ENCODE measurements at places on chromosomes 6 and 20.

DNA sequence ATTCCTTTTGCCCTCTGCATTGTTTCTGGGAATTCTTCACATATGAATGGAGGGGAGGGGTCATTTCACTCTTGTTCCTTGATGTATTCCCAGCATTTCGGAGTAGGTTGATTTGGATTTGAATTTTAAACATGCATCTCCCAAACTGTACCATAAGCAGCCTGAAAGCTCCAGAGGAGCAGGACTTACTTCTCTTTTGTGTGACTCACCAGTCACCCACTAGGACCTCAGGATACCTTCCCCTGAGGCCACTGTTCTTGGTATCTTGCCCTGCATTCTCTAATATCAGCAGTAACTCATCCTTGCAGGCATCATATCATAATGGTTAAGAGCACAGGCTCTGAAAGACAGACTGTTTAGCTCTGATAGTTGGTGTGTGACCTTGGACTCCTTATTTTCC is 703 bp downstream of the MRPL2 start:
- DNase-seq: peak; percentile 42

DNA sequence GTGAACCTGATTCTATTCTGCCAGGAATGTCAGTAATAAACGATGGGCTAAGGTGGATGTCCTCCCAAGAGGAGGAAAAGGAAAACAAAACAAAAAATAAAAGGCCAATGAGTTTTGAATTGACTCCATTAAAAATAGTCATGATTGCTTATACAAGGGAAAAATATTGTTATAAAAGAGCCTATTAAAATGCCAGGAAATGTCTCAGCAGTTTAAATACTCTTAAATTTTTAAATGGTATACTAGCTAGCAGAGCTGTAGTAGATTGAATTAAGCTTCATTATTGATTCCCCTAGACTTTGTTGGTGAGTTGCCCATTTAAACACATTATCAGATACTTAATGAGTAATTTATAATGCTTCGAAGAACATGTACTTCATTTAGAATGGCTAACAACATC is 990.9 kb upstream of the GJE1 start:
- DNase-seq: no peak

- no peak for DNase-seq
These were observed 342.7 kb downstream of the PRL start for GRCh38 chr6:21953831-21954801.

DNA sequence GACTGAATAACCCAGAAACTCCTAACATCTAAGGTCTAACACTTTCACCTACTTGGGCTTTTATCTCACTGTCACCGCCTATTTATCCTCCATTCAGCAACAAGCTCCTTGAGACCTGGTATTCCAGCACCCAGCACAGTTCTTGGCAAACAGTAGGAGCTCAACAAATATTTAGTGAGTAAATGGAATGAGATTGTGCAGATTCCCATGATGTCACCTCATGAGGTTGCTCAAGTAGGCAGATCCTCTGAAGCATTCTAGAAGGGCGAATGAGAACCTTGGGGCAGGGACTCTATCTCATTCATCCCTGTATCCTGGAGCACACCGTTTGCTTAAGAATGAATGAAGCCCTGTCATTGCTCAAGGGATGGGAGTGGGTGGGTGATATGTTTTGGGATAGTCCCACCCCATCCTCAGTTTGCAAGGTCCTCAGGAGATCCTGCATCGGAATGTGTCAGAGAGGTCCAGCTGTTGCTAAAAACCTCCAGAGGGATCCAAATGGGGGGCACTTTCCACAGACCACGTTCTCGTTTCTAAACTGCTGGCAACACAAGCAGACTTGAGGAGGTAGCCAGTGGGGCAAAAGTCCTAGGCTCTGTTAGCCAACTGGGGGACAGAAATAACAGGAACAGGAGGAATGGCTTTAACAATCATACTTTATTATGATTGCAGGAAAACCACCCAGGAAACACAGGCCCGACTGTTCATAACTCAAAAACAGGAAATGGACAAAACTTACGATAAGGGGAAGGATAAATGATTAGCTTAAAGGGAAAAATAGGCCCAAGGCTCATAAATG is 42.0 kb downstream of the EDN1 start:
- peak; percentile 94 for DNase-seq

DNA sequence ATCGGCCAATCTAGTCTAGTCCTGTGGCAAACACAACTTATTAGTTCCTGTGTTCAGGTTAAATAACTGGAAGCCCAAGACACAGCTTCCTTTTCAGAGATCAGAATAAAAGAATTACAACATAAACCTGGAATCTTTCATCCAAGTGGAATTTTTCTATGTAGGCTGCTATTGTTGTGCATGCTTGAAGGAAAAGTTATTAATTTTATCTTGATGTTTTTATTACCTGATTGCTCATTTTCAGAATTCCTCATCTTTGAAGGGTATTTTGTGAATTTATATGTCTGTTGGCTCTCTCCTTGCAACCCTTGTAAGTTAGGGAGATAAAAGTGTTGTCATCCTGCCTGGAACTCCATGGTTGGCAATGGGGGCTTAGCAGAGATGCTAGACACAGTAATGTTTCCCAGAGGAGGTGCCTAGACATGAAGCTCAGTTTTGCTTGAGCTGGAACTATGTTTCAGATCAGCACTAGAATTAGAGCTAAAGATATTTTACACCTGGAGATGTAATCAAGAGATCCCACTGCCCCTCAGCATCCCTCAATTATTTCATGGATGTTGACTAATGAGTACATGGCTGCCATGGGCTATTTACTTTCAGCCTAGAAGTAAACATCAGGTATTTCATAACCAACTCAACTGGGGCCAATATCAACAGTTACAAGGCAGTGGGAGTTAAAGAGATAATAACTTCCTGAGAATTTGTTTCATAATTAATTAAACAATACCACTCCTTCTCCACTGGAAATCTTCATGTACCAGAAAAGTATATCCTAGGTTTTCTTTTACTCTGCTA is 367.0 kb upstream of the MARCKS start:
- no peak for DNase-seq

- DNase-seq: peak; percentile 91
These were observed 1.1 kb downstream of the CLPSL2 start for GRCh38 chr6:35777356-35778102.

DNA sequence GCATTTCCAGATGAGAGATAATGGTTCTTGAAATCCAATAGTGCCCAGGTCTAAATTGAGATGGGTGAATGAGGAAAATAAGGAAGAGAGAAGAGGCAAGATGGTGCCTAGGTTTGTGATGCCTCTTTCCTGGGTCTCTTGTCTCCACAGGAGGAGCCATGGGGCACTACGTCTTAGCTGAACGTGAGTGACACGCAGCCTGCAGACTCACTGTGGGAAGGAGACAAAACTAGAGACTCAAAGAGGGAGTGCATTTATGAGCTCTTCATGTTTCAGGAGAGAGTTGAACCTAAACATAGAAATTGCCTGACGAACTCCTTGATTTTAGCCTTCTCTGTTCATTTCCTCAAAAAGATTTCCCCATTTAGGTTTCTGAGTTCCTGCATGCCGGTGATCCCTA is 6.8 kb downstream of the HFE start:
- no peak for DNase-seq

- DNase-seq: no peak
These were observed 21.4 kb downstream of the RRBP1 start for GRCh38 chr20:17660667-17661066.

DNA sequence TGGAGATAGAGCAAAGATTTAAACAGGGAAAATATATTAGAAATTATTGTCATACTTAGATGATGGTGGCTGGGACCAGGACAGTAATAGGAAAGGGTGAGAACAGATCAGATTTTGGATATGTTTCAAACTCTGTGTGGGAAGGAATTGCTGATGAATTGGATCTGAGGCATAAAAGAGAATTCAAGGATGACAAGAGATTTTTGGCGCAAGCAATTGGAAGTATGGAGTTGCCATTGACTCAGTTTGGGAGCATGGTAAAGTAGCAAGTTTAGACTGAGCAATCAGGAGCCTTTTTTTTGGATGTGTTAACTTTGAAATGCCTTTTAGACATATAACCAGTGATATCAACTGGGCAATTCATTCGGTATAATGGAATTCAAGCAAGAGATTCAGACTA is 14.4 kb downstream of the TAB2 start:
- no peak for DNase-seq

- peak; percentile 95 for DNase-seq
These were observed 9.4 kb upstream of the FRMD1 start for GRCh38 chr6:168088161-168089053.

DNA sequence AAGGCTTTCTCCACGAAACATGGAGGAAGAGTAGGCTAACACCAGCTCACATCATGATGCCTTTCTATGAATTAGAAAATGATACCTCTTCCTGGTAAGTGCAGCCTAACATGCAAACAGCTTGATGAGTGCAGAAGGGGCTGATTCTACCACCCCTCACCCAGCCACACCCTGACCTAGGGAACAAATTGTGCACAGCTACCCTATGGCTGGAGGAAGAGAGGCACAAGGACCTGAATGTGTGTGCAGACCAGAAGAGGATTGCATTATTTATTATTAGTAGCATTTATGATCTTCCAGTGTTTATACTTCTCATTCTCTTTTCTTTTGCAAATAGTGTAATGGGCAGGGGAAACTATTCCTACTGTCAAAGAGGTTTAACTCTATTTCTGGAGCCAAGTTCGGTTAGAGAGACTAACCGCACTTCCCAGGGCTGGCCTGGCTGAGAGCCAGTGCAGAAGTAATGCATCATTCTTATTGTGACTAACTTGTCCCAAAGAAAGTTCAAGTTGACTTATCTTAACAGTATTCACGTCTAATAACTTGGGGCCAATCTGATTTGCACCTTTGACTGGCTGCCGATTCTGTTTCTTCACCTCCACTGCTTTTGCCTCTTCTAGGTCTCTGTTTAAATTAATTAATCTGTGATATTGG is 237.5 kb downstream of the CD83 start:
- DNase-seq: peak; percentile 1

GRCh38 chr20:55143601-55144000 is 668.2 kb downstream of the DOK5 start:
- DNase-seq: no peak

DNA sequence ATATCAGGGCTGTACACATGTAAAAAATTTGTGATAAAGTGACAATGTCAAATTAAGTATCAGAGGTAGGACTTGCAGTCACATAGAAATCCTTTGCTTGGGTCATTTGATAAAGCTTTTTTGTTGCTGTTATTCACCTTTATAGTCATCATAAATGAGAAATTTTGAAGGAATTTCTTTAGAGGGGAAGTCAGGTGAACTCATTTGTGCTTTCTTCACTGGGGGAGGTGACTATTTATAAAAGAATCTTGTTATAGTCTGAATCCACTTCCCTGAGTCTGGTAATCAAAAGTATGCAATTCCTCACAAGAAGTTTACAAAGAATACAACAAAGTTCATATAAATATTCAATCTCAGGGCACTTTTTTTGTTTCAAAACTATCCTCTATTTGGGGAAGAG is 47.7 kb downstream of the FRK start:
- DNase-seq: no peak

DNA sequence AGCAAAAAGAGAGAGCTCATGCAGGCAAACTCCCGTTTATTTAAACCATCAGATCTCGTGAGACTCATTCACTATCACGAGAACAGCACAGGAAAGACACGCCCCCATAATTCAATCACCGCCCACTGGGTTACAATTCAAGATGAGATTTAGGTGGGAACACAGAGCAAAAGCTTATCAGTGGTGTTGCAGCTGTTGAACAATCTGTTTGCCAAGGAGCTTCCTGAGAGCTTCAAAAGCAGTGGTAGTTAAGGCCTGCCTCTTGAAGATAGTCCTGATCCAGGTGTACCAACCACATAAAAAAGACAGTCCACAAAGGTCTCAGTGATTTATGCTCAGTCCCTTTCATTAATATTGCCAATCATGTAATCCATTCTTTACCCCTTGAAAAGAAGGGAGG is 269.4 kb upstream of the IRAK1BP1 start:
- DNase-seq: no peak

DNA sequence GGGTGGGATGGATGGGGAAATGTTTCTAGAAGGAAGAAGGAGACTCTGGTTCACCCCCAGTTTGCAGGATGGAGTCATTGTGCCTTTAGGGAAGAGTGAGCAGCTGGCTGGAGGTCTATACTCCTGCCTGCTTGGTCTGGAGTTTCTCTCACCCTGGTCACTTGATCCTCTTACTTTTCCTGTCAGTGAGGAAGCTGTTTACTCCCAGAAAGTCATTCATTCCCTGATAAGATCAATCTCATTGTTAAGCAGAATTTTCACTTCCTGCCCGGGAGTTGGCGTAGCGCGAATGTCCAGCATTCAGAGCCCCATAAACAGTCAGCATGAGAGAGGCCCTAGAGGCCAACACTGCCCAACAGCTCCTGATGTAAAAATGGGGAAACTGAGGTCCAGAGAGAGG is 70.4 kb upstream of the SIRPA start:
- no peak for DNase-seq

DNA sequence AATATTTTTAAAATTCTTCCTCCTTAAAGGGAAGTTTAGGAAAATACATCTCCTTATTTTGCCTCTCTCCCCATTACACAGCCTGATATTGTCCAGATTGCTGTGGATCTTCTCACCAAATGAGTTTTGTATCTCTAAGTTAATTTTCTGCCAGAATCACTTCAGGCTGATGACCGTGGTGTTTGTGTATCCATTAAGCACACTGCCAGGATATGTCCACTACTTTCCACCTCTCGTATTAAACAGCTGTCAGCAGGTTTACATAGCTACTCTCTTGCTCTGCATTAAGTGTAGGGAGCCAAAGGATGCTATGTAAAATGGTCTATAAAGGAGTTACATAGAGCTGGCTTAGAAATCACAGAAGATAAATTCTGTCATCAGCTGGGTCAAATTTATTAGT is 201.1 kb downstream of the ZFAND3 start:
- DNase-seq: no peak

GRCh38 chr6:56349194-56349593 is 101.8 kb upstream of the COL21A1 start:
- DNase-seq: no peak

DNA sequence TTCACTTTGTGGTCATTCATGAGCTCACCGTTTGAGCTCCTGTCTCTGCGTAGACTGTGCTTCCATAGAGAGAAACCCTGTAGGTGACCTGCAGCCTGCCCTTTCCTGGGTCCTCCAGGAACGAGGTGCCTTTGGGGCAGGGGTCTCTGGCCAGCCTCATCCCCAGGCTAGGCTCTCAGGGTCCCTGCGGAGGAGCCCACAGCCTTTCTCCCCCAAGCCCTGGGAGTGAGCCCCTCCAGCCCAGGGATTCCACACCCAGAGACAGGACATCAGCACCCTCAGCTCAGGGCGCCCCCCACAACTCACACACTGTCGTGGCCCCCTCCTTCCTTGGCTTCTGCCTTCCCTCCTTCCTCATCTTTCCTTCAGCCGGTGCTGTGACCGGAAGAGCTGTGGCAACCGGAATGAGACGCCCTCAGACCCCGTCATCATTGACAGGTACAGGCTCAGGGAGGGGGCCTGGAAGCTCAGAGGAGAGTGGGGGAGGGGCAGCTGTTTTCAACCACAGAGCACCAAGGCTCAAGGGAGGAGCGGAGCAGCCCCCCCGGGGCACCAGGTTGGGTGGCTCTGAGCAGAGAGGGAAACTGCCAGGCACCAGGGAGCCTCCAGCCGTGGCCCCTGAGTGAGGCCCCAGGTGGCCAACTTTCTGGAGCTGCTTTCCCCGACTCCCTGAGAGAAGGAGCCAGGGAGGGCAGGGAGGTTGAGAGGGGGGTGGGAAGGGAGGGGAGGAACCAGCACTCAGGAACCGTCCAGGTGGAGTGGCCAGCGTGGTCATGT is 16.8 kb downstream of the EBF4 start:
- DNase-seq: no peak
